T1000 (cell line): ENCODE measurements at places on chromosomes 5 and 9.

DNA sequence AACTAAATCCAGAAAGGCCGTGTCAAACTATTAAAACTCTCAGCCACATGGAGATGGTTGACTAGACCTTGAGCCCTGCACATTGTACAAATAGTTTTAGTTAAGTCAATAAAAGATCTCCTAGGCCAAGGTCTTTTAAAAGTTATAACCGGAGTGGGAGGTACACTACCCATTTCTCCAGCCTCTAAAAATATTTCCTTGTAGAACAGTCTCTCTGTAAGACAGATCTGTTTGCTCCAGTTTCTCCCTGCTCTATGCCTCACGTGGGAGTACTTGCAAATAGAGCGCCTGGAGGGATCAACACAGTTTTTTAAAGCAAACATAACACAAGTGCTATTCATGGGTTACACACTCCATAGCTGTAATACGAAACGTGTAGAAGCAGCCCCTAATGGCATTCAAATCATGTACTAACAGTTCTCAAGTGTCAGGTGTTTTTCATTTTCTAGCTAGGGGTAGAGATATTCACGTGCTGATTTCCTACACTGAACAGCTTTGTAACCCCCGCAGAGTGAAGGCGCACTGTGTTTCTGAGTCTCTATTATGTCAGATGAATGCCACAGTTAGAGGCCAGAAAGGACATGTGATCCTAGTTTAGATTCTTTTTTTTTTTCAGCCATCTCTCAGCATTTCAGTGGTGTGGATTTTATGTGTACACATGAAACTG is 703.4 kb upstream of the GRAMD2B start:
- no peak for DNase-seq

DNA sequence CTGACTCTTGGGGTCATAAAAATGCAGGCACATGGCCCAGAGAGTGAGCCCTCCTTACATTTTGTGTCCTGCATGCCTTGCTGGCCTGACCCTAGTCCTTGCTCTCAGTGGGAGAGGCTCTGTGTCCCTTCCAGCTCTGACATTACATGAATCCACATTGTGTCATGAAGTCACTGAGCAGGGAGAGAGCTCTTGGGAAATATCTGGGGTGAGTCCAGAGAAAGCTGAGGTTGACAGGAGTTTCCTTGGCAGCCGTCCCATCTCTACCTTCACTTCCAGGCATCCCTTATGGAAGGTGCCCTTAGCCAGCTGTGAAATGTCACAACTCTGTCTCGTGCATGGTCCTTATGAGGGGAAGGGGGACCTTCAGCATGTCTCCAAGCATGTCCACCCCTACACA is 41.0 kb downstream of the FAT2 start:
- DNase-seq: no peak

DNA sequence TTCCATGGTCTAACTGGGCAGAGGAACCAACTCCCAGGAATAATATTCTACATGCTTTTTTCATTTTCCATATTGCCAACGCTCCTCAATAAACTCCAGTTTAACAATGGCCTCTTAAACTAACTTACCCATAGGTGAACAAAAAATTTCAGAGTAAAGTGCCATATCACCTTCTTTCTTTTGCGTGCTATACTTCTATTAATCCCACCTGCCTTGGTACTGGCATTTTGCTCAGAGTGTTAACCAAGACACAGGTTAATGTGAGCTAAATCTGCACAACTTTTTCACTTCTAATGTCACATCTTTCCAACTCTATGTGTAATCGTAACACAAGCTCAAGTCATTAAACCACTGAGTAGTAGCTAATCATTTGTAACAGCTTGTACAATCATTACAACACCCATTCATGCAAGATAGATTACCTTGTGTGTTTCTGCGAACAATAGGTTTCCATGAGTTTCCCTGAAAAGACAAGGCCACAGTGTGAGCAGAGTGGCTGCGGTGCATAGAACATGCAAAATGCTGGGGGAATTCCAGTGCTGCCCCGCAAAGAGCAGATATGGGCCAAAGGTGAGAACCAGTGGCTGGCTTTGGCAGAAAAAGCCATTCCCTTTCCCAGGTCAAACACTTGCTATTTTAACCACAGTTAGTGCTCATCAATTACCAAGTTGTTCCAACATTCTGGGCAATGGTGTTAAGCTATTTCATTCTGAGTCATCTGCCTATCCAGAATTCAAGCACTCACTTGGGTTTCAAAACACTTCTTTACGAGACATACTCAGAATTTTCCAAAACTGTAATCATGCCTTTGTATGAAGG is 42.8 kb downstream of the TIMD4 start:
- no peak for DNase-seq

DNA sequence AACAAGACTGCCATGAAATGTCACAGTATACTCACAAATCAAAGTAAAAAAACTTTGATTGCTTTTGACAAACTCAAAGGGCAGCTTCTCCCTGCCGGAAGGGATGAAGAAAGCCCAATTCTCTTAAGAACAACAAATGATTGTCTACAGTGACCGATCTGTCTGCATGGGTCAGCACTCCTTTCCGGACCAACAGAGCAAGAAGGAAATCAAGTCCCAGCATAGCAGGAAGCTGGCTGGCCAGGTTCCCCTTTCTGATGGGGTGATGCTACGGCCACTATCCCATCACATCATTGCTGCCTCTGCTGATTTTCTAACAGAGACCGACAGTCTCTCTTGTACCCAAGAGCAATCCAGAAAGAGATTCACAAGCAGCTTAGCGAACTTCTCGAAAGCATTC is 692 bp downstream of the C1QTNF3 start:
- no peak for DNase-seq

DNA sequence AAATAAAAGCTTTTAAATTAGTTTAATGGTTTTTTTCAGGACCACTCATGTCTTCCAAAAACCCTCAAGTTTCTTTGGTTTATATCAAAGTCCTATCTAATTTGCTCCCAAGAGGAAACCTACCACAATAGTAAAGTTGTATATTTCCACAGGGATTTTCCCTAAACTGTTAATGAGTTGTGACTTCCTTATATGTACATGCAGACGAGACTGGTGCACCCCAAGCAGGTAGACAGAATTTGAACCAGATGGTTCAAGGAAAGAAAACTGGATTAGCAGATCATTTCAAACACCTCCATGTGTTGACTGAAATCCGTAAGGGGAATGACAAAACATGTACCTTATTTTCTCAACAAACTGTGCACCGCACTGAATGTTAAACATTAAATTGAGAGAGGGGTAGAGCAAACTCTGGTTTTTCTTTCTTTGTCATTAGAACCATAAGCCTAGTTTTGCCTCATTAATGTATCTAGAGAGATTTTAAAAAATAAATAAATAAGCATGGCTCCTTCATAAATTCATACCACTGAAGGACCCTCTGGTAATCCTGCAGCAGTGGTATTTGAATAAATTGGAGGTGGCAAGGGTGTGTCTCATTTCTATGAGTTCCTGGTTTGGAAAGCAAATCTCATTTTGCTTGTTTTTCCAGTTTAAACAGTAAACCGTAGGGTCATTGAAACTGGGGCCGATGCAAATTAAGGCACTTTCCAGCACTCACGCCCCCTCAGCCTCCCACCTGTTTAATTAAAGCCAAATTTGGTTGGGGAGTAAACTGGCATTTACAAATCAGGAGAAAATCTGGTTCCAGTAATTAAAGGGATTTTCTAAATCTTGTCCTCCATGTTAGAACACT is 51.1 kb downstream of the ENC1 start:
- no peak for DNase-seq

DNA sequence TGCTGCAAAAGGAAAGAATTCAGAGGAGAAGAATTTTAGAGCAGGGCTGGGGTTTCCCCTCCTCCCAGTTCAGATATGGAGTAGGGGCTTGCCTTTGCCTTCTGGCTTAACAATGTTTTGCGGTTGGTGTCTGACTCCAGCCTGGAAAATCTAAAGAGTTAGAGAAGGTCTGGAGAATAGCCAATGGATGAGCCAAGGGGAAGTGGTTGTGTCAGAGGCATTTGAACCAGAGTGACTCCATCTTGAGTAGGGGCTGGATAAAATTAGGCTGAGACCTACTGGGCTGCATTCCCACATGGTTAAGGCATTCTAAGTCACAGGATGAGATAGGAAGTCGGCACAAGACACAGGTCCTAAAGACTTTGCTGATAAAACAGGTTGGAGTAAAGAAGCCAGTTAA is 133.7 kb downstream of the DIRAS2 start:
- no peak for DNase-seq

- no peak for DNase-seq
Measured at GRCh38 chr5:68290260-68290674, 74.7 kb downstream of the PIK3R1 start.
